Fibroblast of pulmonary artery (primary cell): ENCODE measurements at places on chromosomes 12 and 14.

DNA sequence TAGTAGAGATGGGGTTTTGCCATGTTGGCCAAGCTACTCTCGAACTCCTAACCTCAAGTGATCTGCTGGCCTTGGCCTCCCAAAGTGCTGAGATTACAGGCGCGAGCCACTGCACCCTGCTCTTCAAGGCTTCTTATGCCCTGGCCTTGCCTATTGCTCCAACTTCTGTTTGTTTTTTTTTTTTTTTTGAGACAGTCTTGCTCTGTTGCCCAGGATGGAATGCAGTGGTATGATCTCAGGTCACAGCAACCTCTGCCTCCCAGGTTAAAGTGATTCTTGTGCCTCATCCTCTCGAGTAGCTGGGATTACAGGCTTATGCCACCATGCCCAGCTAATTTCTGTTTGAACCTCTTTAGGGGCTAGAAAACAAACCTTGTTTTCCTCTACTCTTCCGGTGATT is 6.0 kb upstream of the ABCD4 start:
- DNase-seq = no peak

GRCh38 chr14:71021347-71022011 is 114.2 kb downstream of the PCNX1 start:
- peak; percentile 45 for DNase-seq

DNA sequence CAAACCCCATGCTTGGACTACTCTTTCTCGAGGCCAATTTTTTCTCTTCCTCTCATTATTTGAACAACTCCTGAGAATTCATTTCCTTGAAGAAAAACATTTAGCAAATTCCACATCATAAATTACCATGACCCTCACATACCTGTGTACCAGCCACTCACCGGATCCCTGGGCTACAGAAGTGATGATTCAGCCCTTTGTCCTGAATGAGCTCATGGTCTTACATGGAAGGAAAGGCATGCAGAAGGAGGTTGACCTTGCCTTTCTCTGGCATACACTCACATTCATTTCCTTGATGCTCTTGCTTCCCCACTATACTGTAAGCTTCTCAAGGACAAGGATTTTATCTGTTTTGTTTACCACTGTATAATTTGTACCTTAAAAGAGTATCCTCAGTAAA is 191.5 kb downstream of the SLC5A8 start:
- DNase-seq = peak; percentile 91

GRCh38 chr12:81340910-81341309 is 263.0 kb downstream of the ACSS3 start:
- no peak for DNase-seq

DNA sequence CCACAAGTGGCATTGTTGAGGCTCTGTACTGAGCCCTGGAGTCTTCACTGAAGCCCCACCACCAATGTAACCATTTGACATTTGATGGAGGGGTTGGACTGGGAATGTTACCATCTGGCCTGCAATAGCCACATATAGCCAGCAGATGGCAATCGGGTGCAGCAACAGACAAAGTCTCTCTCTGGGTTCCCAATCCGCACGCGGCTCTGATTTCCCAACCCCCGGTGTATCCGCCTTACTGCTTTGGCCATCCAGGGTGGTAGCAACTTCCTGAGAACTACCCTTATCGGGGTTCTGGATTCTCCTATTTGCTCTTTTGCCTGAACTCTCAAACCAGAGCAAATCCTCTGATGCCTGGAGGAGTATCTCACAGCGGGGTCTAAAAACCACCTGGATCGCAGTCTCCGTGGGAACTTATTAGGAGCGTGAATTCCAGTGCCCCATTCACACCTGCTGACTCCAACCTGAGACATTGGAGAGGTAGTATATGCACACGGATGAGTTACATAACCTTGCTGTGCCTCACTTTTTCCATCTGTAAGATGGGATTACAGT is 14.2 kb downstream of the VRTN start:
- peak; percentile 85 for DNase-seq
